Fibroblast of skin of abdomen (primary cell): ENCODE measurements at places on chromosomes 12 and 14.

DNA sequence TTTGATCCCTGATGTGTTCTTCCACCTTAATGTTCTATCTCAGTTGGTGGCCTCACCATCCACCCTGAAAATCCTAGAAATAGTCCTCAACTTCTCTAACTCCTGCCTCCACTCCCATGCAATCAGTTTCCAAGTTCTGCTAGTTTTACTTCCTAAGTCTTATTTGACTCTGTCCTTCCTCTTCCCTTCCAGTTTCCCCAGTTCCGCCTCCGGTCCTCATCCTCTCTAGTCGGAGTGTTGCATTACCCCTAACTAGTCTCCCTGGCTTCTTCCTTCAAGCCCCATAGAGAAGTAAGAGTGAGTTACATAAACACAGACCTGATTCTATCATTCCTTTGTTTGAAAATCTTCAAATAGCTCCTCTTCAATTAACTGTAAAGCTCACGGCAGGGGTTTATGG lies 236.5 kb downstream of the GXYLT1 start:
- DNase-seq = no peak

GRCh38 chr12:78402366-78403134 lies 462.0 kb upstream of the SYT1 start:
- DNase-seq = peak; percentile 45

DNA sequence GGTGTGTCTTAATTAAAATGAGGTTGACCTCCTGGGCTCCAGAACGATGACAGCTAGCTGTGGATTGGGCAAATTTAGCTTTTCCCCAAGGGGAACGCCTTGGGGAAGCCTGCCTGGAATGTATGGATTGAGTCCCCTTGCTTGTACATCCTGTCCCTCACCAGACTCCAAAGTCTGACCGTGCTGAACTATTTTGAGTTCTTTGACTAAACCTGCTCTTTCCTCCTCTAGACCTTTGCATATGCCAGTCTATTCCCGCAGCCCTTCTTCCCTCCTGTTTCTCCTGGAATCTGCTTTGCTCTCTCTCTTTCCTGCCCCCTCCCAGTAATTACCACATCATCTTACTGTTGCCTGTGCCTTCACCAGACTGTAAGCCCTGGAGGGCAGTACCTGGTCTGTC lies 11.5 kb upstream of the KDM2B start:
- DNase-seq = no peak

DNA sequence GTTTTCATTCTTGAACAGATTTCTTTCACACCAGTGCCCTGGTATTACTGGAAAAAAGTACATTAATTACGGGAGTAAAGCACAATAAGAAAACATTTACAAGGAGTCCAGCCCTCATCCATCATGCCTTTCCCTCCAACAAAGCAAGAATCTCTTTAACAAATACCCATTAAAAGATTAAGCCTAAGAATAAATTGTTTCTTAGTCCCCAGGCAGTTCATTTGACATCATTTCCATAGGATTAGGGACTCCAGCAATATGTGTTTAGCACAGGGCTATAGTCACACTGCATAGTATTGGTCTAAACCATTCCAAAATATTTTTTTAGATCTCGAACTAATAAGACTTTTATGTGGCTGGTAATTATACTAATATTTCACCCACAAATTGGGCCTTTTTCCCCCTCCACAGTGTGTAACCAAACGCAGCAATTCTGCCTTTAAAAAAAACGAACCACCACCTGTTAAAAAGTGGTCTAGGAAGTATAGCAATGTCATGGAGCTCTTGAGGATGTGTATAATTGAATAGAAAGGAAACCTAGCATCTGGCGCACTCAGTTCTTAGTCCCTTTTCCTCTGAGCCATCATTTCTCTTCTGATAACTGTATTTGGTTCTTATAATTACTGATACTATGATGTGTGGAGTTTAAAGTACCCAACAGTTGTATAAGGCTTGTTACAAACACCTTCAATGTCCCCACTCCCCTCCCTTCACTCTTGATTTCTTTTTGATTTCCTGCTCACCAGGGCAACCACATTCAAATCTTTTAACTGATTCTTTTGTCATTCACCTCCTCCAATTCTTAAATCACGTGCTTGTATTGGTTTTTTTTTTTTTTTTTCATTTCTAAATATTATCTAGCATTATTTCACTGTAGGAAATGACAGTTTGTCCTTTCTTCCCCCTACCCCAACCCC lies 138.7 kb downstream of the ETV6 start:
- no peak for DNase-seq

DNA sequence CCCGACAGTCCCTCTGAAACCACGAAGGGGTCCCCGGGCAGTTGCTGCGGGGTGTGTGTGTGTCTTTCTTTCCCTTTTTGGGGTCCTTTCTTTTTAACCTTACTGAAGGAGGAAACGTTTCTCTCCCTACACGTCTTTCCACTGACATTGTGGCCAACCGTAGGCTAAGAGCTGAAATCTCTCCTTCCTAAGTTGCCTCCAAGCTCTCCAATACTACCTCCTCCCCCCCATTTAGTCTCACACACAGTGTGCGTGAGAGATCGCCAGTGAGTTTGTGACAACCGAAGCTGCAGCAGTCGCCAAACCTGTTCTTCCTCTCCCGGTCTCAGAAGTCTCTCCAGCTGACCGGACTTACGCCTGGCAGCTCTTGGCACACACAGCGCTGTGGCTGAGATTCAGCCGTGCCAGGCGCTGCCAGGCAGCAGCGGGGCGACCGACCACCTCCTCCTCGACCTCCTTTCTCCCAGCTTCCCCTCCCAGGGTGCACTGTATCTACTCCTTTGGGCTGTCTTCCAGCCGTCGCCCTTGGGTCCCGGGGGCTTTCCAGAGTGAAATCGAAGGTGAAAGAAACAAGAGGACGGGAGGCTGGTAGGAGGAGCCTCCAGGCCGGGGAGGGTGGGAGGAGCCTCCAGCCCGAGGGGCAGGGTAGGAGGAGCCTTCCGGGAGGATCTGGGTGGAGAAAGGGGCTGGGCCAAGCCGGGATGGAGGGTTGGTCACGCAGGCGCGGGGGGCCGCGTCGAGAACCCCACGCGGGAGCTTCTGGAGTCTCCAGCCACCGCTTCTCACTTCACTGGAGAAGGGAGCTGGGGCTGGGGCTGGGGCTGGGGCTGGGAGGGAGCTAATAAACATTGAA lies at the start of gene TMTC2:
TMTC2 (plus strand) TSS at position 739 of the 853 bp plus-strand sequence.
- peak; percentile 89 for DNase-seq

DNA sequence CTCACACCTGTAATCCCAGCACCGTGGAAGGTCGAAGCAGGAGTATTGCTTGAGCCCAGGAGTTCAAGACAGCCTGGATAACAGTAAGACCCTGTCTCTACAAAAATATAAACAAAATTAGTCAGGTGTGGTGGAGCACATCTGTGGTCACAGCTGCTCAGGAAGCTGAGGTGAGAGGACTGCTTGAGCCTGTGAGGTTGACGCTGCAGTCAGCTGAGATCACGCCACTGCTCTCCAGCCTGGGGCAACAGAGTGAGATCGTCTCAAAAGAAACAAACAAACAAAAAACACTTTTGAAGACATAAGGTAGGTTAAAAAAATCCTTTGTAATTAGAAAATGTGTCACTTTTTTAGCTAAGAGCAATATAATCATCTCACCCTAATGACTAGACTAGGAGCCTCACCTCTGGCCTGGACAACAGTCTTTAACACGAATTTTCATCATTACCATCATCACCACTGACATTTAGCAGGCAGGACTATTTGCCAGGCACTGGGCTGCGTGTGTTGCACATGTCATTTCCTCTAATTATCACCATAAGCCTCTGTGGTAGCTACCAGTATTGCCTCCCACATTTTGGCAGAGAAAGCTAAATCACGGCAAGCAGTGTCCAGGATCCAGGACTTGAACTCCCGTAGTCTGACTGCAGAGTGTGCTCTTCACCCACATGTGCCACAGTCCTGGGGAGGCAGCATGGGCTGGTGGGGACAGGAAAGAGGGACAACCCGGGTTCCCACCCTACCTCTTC lies 4.6 kb upstream of the SYCP3 start:
- no peak for DNase-seq

- no peak for DNase-seq
Observed at GRCh38 chr12:52061470-52062166, 8.2 kb upstream of the ATG101 start.
